ENCODE measurements at places on chromosomes 12 and 14.

- DNase-seq: no peak
Observed at GRCh38 chr12:51908876-51909592, 1.7 kb downstream of the ACVRL1 start.

DNA sequence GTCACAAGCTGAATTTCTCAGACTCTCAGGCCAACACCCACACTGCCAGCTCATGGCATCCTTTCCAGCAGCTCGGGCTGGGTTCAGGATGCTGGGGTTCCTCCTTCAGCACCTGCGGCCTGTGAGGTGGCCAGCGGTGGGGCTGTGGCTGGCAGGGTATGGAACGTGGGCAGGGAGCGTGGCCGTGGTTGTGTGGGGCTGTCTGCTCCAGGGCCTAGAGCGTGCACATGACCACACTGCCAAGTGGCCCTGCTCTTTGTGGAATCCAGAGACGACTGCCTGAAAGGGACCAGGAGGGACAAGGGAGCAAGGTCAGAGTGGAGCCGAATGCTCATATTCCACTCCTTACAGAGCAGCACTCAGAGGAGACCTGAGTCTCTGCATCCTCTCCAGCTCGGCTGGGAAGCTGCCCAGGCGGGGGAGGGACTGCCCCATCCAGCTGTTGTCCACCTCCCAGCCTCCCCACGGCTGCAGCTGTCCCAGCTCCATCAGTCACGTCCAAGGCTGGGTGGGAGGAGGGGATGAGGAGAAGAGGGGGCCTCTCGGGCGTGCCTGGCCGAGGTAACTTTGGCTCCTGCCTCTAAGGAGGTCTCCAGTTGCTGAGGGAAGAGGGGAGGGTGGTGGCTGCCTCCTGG, 71.3 kb downstream of the TSPAN9 start:
- no peak for DNase-seq

GRCh38 chr12:6752167-6752920, 597 bp downstream of the MLF2 start:
- DNase-seq: no peak

DNA sequence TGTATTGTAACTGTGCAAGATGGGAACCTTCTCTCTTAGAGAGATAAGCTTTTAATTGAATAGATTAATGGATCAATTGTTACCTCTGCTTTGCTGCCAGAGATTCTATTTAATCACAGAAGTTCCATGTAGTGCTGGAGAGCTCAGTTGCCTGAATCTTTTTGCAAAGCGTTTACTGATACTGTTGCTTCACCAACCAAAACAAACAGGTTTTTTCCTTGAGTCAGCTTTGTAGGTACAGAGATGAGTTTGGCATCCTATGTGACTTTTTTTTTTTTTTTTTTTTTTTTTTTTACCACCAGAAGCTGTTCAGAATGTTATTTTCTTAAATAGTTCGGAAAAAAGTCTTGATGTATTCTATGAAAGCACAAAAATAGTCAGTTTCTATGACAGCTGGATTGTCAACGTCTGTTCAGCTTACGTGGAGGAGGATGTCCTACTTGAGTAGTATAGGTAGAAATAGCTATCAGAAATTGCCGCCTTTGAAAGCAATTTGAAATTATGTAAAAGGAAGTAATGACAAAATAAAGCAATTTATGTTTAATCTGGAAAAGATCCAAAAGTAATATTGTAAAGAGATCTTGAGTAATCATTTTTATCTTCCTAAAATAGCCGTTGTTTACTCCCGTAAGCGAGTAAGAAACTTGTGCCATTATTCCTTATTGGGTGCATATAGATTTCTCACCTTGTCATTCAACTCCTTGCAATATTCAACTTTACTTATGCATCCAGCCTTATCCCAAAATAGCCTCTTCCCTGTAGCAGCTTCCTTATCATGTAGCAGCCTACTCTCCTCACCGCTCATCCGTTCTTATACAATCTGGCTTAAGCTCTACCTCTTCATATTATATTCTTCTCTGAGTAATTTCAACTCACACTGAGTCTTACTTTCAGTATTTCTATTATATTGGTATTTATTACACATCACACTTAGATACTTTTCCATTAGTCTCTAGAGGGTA, 5.2 kb downstream of the LRRK2 start:
- no peak for DNase-seq

DNA sequence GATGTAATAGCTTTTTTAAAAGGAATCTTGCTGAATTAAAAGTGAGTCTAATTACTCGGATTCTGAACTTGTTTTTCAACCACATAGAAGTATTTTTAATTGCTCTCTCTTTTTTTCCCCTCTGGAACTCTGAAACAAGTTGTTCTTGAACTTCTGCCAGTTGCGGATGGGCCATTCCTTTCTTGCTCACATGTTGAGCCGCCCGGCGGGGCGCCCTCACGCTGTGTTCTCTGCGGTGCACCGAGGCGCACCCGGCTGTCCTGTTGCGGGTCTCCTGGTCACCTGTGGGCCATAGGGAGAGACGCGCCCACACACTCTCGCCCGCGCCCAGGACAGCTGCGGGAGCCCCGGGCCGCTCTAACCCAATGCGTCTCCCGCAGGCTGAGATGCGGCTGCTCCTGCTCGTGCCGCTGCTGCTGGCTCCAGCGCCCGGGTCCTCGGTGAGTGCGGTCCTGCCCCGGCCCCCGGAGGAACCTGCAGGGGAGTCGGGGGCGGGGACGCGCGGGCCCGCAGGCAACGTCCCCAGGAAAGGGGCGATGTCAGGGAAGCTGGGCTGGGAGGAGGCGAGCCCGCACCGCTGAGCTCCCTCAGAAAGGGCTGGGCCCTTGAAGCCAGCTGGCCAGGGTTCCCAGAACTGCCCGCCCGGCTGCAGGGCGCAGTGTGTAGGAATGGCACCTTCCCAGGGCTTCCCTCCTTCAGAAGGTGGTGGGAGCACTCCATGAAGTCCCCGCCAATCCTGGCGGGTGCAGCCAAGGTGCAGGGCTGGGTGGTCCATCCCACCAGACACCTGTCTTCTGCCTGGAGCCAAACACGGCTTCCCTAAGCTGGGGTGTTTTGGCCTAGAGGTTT, 2.3 kb downstream of the PAPLN start:
- DNase-seq: no peak

DNA sequence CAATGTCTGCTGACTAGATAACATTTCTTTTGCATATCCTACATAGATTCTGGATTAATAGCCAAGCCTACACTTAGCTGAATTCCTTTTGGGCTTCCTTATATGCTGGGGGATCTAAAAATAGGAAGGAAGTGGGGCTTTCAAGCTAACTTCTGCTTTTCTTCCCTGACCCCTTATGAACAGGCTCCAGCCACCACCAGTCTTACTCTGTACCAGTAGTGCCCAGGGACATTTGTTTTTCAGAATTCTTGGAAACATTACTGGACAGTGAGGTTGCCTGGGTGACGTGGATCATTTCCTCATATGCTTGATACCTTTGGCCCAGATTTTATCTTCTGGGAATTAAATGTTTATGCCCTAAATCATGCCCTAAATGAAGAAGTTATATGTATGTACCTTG, 55.9 kb upstream of the SRRM4 start:
- DNase-seq: no peak

GRCh38 chr12:24696800-24697199, 252.1 kb downstream of the BCAT1 start:
- DNase-seq: no peak

GRCh38 chr12:132324841-132325732, 4.3 kb downstream of the GALNT9 start:
- DNase-seq: no peak

DNA sequence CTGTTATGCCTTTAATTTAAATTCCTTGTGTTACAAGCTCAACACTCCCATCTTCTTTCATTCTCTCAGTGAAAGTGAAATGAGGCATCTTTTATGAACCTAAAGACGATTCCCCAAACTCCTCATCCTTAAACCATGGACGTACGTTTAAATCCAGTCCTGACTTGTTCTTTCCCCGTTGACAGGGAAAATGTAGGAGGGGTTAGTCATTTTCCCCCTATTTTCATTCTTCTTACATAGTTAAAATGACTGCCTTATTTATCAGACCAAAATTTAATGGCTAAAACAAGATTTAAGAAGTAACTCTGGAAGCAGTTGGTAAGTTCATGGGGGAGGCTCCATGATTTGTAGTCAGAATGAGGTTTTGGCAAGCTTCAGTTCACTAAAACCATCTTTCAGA, 134.9 kb downstream of the KCNA5 start:
- DNase-seq: no peak

DNA sequence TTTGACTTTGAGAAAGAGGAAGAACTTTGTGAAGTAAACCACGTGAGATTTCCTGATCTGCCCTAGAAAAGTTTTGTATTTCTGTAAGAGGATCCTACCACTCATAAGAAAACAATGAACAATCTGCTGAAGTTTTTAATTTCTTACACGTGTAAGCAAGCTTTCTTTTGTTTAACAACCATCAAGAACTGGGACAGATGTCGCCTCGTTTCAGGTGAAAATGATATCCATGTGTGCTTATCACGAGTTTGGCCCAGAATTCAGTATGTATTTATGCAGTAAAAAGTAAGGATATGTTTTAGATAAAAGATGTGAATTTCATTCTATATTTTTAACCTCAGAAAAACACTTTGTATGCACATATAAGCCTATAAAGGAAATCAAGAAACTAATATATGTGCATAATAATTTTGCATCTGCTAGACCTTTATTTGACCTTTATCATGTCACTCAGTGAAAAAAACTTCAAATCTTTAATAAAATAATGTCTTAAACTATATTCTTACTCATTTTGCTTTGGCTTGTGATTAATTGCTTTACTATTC, 56.9 kb upstream of the DHRS4 start:
- DNase-seq: no peak

GRCh38 chr12:1369460-1369859, 224.9 kb downstream of the FBXL14 start:
- DNase-seq: no peak

DNA sequence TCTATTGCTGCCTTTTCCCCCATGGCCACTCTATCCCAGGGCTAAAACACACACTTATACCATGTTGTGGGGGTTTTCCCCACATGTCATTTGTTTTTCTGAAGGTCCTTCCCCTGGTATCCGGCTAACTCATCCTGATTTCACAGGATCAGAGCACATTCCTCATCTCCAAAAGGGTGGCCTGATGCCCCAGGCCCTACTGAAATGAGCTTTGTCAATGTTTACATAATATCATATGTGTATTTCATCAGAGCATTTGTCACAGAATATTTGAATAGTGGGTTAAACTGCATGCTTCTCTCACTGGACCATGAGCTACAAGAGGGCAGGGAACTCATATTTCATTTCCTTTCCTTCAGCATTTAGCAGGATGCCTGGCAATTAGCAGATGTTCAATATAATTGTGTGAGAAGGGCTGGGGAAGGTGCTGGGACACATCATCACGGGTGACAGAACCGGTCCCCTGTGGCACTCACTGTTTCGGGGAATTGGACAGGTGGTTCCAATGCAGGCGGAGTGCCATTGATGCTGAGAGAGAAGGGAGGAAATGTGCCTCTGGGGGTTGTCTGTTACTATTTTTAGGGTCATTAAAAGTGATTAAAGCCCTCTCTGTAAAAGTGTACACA, 26.8 kb downstream of the EMP1 start:
- DNase-seq: no peak

Data from D721Med (cell line).